ENCODE measurements at places on chromosomes 13 and 19.
A peak's percentile ranks its signal among the peaks of the same experiment; 100 is the strongest.

GRCh38 chr19:12527034-12527836 is 24.0 kb downstream of the ZNF564 start:
- DNase-seq, result peak; percentile 35

- DNase-seq, result peak; percentile 83
Observed at GRCh38 chr13:114286808-114287207, 5.4 kb downstream of the UPF3A start.

DNA sequence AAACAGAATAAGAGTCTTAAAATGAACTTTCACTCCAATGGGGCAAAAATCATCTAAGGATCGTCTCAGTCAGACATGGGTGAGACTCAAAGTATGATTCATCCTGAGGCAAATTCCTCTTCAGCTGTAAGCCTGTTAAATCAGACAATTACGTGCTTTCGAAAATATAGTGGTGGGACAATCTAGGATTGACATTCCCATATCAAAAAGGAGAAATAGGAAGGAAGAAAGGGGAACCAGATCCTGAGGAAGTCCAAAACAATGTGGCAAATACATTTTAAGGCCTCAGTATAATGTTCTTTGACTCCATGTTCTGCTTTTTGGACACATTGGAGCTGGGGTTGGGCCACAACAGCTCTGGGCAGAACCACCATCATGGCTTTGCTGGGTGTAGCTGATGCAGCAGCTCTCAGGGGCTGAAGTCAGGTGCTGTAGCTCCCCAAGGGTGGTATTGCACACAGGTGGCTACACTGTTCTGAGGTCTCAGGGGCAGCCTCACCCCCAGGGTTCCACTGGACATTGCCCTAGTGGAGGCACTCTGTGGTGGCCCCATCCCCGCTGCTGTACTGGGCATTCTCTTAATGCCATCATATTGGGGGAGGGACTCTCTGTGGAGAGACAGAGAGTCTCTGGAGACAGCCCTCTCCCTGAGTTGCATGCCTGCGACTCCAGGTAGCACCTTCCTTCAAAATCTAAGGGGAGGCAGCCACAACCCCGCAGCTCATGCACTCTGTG is 5.7 kb upstream of the FPR3 start:
- DNase-seq, result peak; percentile 44

GRCh38 chr19:10520652-10521318 is 3.5 kb upstream of the S1PR5 start:
- DNase-seq, result no peak

DNA sequence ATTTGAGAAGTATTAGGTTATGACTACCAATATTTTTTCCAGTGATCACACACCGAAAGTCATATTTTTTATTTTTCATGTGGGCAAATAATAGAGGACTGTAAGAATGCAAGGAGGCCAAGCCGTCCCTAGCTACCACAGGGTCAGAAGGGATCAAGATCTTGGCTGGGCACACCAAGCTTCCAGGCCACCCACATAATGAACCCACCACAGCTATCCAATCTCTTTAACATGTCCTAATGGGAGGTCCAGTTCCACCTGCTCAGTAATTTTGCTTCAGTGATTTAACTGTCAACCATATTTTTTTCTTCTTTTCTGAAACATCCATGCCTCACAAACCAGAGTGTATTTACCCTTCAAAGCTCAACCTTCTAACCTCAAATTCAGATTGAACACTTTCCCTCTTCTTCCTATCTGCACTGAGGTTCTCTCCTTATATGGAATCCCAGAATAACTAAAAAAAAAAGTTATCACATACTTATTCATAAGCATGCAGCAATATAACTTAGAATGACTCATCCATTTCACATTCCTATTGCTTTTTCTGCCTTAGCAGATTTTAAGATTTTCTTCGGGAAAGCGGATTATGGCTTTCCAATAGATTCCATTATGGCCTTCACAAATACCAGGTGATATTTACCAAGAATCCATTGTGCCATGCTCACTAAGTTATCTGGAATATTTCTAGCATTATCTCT is 12.2 kb downstream of the ARGLU1 start:
- peak; percentile 48 for DNase-seq

DNA sequence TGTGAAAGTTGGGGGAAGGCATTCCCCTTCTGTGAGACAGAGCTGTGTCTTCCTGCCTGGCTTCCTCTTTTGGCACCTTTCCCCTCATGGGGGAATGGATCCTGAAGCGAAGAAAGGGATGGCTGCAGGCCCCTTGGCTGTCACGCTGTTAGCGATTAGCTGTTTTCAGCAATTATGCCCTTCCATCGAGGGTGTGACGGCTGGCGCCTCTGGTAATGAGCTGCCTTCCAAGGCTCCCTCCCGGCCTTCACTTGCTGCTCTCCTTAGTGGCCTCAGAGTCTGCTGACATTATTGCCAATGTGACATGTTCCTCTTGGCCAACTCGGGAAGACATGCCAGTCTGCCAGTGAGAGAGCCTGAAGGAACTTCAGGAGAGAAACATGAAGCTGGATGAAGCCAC is 162.1 kb downstream of the ZIC5 start:
- DNase-seq, result no peak

DNA sequence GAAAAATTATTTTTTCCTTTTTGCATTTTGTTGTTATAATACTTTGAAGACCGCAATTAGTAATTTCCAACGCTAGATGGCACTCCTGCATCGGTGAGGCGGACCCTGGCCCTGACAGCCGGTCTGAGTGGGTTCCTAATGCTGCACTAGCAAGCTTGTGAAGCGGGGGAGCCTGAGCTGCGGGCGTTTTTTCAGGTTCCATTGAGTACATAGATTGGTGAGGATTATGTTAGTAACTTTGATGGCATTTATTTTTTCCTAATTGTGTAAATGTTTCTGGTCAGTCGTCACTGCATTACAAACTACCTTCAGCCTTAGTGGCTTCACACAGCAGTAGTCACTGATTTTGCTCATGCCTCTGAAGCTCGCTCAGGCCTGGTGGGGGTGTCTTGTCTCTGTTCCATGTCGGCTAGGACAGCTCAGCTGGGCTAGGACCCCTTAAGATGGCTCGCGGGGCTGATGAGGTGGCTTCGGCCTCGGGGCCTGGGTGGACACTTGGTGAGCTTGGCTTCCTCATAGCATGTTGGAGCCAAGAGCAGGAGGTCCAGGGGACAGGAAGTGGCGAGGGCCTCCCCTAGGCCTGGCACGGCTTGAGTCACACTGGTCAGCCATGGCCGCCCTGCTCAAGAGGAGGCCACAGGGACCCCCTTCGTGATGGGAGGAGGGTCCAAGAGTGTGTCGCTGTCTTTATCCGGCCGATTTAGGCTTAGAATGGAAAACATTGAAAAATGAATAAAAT is 25.0 kb downstream of the ERCC5 start:
- peak; percentile 73 for DNase-seq

GRCh38 chr19:53294786-53295441 is 27.4 kb upstream of the VN1R4 start:
- no peak for DNase-seq

DNA sequence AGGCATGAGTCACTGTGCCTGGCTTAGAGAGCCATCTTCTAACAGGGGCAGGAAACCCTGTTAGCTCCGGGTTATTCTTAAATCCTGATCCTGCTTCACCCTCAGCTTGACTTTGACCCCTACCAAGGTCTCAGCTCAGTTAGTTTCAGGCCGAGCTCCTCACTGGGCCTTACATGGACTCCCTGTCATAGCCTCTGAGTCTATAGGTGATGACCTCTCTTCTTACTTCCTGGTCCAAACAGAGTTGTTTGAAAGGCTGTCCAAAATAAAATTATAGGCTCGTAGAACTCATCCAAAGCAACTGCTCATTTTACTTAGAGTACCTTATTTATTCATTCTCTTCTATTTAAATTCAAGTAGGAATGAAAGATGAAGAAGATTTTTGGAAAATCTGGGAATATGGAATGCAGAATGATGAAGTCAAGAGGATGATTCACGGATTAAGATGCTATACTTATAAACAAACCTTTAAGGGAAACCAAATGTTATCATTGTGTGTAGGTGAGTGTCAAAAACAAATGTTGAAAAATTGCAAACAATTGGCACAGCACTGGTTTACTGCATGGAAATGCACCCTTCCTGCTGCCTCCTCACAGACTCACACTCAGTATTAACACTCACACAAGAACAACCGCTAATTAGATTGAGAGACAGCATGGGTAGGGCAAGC is 174.1 kb downstream of the RGCC start:
- DNase-seq, result peak; percentile 38

DNA sequence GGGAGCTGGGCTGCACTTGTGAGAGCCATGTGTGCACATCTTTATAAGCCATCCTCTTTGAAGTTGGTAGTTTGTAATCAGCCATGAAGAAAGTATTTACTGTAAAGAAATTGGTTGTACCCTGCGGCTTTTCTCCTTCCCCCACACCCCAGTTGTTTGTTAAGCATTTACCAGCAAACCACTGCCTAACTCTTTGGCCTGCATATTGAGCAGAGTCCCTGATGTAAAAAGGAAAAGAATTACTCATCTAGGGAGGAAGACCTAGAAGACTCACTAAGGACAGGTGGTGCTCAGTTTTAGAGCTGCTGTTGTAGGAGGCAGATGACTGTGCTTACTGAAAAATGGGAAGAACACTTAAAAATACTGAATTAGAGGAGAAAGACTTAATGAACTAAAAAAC is 245.3 kb downstream of the PCCA start:
- no peak for DNase-seq

GRCh38 chr19:31717269-31717923 is 368.2 kb upstream of the TSHZ3 start:
- no peak for DNase-seq

DNA sequence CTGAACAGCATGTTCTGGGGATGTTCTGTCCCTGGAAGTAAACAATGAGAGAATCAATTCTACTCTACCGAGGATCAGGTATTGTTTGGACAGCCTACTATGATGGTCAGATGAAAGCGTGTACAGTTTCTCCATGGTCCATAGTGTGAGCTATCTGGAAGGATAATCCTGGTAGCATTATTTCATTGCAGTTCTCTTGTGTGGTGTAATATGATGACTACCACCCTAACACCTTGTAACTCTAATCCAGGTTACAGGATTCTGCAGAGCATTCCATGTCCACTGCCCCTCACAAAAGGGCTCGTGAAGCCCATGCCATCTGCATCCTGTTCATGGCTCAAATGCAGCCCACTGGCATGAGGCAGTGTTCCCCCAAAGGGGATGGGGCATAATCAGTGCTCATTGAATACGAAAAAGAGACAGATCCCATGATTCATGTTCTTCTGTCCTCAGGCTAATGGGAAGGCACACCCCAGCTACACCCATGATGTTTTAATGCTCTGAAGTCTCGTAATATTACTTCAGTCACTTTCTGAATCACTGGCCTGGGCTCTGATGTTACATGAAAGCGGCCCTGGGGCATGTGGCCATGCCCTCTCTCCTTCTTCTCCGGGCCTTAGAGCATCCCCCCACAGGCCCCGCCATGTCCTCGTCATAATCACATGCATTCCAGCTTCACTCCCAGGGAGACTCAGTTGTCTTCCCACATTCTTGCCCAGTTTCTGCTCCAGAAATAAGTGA is 68.4 kb downstream of the HSPH1 start:
- DNase-seq, result no peak

GRCh38 chr13:34437873-34438272 is 504.2 kb upstream of the NBEA start:
- DNase-seq, result no peak

- DNase-seq, result peak; percentile 59
Observed at GRCh38 chr13:110453797-110454196, 107.7 kb downstream of the RAB20 start.

GRCh38 chr19:42086770-42087550 is 11.0 kb downstream of the ZNF574 start:
- DNase-seq, result no peak

DNA sequence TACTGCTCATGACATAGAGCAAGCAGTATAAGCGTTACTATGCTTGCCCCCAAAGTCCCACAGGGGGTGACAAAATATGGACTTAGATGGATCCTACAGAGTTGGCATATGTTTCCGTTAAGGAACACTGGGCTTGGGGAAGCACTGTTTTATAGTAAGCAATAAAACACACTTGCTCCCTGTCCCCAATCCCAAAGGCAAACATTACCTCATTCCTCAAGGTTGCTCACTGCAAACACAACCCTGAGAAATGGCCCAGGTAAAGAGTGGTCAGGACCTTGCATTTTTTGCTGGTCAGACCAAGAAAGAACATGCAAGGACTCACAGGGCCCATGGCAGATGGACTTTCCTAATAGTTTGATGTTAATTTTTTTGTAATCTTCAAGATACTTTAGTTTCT is 32.3 kb downstream of the UGGT2 start:
- DNase-seq, result no peak

DNA sequence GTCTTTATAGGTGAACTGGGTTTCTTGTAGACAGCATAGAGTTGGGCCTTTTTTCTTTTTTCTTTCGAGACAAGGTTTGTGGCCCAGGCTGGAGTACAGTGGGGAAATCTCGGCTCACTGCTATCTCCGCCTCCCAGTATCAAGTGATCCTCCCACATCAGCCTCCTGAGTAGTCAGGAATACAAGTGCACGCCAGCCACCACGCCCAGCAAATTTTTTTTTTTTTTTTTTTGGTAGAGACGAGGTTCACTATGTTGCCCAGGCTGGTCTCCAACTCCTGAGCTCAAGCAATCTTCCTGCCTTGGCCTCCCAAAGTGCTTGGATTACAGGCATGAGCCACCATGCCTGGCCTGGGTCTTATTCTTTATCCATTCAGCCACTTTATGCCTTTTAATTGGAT is 5.1 kb upstream of the CALM3 start:
- no peak for DNase-seq

DNA sequence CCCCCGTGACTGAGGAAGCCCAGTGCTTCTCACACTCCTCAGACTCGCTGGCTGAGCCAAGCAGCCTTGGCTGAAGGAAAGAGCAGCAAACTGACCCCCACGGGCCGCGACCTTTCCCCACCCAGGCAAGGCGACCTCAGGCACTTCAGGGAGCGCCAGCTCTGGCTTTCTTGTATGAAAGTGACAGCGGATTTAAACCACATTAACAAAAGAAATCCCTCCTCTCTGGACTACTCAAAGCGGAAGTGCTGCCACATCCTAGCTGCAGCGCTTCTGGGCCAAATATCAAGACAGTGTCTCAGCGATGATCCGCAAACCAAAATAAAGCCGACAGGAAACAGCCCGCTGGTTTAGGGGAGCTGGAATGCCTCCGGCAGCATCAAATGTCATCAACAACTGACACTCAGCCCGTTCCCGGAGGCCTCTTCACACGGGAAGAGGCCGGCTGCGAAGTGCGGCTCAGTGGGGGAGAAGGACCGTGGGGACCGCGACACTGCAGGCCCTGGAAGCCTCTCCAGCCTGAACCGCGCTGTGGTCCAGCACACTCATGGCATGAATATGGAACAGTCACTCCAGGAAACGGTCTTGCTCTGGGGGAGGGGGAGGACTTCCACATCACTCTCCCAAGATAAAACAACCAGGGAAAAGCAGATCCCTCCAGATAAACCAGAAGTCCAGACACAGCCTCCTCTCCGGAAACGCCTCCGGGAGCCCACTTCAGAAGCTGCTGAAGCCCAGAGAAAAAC is 1.4 kb downstream of the RASA3 start:
- DNase-seq, result peak; percentile 98

All from EH (cell line).